ENCODE measurements at places on chromosomes 1 and 21.
A peak's percentile ranks its signal among the peaks of the same experiment; 100 is the strongest.

GRCh38 chr1:108130794-108131193 lies 69.3 kb downstream of the SLC25A24 start:
- no peak for DNase-seq

DNA sequence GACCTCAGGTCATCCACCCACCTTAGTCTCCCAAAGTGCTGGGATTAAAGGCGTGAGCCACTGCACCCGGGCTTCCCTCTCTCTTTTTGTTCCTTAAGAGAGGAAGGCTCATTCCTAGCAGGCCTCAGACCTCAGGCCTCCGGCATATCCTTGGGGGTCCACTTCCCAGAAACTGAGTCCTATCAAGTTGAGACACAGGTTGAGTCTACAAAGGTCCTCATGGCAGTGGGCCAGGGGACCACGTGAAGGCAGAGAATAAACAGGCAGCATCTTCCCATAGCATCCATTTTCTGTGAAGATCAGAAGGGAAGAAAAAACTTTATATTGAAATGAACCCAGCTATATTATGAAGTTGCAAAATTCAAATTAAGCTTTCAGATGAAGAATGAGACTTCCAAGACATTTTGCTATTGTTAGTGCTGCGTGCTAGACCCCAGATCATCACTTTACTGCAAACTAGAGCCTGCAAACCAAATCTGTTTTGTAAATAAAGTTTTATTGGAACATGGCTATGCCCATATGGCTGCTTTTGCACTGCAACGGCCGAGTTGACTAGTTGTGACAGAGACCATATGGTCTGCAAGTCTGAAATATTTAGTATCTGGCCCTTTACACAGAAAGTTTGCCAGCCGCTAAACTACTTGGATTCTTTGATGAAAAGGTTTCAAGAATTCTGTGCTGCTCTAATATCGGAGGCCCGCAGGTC lies 3.5 kb upstream of the CELA2A start:
- no peak for DNase-seq

DNA sequence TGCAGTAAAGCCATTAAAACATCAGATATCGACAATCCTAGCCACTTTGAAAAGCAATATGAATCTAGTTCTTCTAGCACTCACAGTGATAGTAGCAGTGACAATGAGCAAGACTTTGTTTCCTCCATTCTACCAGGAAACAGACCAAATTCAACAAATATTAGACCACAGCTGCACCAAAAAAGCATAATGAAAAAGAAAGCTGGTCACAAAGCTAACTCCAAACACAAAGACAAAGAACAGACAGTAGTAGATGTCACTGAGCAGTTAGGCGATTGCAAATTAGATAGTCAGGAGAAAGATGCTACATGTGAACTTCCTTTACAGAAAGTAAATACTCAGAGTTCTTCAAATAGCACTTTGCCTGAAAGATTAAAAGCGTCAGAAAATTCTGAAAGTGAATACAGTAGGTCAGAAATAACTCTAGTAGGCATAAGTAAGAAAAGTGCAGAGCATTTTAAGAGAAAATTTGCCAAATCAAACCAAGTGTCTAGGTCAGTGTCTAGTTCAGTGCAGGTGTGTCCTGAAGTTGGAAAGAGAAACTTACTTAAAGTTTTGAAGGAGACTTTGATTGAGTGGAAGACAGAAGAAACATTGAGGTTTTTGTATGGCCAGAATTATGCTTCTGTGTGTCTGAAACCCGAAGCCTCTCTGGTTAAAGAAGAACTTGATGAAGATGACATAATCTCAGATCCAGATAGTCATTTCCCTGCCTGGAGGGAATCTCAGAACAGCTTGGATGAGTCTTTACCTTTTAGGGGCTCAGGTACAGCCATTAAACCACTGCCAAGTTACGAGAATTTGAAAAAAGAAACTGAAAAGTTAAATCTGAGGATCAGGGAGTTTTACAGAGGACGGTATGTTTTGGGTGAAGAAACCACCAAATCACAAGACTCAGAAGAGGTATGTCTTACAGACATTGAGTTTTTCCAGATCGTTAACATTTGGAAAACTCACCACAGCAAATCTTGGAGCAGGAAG lies 24.9 kb downstream of the RPAP2 start:
- no peak for DNase-seq

- no peak for DNase-seq
These were observed 503.8 kb downstream of the SETD4 start for GRCh38 chr21:35556536-35556935.

- no peak for DNase-seq
These were observed 17.0 kb downstream of the CFAP74 start for GRCh38 chr1:1986451-1987141.

GRCh38 chr1:25647106-25647505 lies 30.5 kb downstream of the MAN1C1 start:
- no peak for DNase-seq

GRCh38 chr1:112707221-112708001 lies 484 bp upstream of the RHOC start:
- peak; percentile 80 for DNase-seq

- DNase-seq = no peak
These were observed 87.8 kb upstream of the CD34 start for GRCh38 chr1:207998691-207999090.
